ENCODE measurements at places on chromosomes 2 and 18.

- ATAC-seq, result no peak
Measured at GRCh38 chr18:77157312-77157711, 24.7 kb upstream of the MBP start.

DNA sequence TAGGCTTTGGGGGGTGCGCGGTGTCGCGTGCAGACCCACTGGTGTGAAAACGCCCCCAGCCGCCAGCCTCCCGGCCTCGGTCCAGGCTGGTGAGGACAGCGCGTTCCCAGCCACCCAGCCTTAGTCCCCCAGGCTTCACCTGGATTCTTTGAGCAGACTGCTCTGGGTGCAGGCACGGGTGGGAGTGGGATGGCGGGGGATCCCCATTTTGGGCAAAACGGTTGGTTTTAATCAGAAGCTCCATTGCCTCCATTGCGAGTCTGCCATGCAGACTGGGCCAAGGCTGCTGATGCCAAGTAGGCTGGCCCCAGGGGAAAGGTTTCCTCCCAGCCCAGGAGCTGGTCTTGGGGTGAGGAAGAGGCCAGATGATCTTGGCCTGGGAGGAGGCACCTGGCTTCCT lies 445 bp downstream of the MLPH start:
- ATAC-seq, result no peak

- ATAC-seq, result no peak
Measured at GRCh38 chr18:44482761-44483160, 197.9 kb upstream of the SETBP1 start.

DNA sequence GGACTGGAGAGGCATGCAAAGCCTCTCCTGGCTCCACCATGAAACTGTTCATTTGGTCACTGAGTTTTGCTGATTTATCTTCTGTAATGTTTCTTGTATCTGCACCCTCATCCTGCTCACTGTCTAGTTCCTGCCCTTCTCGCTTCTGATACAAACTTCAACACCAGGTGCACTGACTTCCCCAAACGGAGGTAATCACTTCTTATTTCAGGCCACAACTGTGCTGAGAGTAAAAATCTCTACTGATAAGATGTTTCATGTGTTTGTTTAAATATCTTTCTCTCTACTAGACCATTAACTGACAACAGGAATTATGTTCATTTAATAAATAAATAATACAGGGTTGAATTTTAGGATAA lies 10.9 kb upstream of the NT5C1B start:
- no peak for ATAC-seq

- ATAC-seq, result no peak
Measured at GRCh38 chr18:43482136-43482535, 204.8 kb upstream of the SYT4 start.

- ATAC-seq, result no peak
Measured at GRCh38 chr2:42450136-42450535, 43.6 kb downstream of the KCNG3 start.

DNA sequence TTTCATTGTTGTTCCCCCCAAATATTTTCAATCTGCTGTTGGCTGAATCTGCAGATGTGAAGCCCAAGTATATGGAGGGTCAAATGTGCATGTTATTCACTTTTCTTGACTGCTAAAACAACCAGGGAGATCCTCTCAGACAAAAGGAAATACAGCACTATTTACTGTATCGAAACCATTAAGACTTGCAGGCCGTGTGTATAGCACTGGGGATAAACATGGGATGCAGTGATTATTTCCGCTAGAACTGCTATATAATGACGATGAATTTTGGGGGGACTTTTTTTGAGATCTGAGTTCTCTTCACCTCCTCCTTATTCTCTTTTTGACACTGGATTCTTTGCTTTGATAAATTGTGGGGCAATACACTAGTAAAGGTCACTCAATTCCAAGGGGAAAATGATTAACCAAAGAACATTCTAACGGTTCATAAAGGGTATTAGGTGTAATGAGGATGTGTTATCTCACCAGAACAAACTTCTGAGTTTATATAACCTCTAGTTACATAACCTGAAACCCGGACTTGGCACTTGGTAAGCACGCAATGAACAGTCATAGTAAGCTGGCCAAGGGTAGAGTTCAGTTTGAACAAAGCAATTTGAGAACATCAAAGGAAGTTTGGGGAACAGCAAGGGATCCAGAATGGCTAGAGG lies 3.5 kb upstream of the UGT1A1 start:
- ATAC-seq, result no peak
